ENCODE measurements at places on chromosomes 7 and 10.

DNA sequence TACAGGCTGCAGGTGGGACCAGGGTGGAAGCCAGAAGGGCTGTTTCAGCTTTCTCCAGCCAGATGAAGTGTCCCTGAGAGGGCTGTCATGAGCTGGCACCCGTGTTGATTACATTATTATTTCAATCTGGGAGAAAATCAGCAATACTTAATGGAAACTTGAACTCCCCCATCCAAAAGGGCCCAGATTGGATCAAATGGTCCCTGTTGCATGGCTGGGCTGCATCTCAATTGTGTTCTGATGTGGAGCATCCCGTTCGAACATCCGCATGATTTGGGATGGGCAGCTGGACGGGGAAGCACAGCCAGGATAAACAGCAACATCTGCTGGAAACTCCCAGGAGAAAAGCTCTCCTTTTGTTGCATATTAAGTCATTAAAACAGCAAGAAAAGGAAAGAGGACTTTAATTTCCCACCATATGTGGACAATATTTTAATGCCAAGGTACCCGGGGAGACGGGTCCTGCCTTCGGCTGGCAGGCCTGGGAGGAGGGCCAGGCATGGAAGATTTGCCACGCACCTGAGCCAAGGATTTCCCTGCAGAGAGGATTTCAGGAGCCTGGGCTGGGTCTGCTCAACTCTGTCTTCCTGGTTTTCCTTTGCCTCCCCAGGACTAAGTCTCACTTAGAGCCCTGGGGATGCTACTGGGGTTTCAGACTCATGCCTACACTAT lies 52.4 kb downstream of the NPTX2 start:
- no peak for DNase-seq

DNA sequence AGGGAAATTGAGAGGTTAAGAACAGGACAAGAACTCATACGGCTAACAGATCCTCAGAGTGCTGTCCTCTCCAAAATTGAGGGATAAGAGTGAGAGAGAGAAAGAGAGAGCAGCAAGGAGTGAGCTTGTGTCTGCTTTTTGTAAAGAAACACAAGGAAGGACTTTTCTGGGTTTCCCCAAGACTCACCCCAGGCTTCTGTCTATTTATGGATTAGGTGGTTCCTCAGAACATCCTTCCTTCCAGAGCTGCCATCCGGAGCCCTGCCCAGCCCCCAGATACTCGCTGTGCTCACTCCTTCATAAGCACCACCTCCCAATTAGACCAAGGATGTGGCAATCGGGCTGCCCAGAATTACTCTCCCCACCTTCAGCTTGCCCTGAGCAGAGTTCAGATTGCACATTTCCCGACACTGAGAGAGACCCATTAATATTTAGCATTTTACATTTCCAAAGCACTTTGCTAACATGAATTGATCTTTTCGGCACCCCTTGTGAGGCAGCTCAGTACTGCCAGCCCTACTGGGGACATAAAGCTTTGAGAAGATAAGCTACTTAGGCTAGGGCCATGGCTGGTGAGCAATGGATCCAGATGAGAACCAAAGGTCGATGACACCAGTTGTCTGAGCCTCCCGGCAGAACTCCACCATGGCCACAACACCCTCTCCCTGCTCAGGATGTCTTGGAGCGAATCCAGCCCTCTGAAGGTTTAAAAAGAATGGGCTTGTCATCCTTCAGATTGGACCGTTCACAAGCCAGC lies 19.2 kb upstream of the R3HCC1L start:
- DNase-seq, result no peak

- DNase-seq, result no peak
Observed at GRCh38 chr10:12022580-12023257, 19.9 kb downstream of the UPF2 start.

GRCh38 chr10:11322698-11323097 lies 288.8 kb downstream of the USP6NL start:
- no peak for DNase-seq

DNA sequence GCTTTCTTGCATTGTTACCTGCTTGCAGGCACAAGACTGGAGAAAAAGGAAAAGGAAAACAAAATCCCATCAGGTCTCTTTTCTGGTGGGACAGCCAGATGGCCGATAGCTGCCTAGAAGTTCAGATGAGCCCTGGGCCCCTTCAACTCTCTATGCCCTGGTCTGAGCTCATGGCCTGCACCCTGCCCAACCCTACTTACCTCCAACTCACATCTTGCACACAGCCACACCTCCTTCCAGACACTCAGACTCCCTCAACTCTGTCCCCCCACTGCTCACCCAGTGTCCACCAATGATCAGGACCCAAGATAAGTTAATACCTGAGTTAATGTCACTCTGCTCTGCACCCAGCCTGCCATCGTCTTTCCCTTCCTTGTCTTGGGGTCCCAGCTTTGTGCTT lies 10.9 kb downstream of the RBP3 start:
- DNase-seq, result no peak

DNA sequence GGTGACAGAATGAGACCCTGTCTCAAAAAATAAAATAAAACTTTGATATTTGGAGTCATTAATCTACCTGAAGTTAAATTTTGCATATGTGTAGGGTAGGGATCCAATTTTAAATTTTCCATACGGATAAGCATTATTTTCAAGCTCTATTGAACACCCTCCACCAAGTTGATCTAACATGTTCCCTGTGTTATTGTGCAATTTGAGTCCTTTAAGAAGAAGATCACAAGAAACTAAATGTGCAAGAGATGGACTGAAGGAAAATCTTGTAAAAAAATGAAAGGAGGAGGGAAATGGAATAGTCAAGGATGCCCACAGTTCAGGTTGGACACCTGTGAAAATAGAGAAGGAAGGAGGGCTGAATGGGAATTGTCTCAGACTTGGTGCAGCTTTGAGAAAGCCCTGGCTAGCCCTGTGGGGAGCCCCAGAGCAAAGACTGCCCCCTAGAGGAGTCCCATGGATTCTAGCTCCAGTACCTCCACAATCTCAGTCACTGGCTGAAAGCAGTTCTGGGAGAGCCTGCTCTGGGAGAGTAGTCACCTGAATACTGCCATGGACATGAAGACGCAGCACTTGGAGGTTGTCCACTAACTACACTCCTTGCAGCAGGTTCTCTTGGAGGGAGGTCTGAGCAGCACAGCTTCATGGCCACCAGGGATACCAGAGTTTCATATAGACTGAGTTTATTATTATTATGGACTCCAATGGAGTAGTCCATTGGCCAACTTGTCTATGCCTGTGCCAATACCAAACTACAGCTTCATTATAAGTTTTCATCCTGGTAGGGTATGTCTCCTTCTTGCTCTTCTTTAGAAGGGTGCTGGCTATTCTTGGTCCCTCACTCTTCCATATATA lies 5.7 kb upstream of the TIAL1 start:
- DNase-seq, result no peak

DNA sequence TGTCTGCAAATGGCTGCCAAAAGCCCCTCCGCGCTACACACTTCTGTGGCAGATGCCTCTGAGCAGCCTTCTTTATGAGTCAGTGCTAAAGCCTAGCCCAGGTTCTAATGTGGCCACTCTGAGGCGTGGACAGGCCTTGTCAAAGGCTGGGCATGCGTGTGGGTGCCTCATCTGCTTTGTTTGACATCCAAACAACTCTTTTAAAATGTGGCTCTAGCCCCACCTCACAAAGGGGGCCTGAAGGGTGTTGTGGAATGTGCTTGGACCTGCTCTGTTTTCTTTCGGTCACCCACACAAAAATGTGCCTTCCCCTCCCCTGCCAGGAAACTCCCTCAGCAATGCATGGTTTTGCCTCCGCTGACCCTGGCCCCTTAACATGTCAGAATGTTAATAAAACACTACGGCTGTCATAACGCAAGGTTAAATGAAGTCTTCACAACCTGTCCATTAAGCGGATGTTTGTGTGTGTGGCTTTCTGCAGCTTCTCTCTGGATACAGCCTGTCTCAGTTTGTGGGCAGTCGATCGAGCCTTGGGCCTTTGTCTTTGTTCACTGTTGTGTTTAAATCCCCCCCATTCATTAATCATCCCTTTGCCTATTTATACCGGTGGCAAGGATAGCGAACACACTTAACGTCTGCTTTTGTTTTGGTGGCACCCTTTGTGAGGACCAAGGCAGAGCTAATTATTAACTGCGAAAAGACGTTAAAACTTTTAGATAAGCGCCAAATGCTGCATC lies 718.9 kb downstream of the LRMDA start:
- no peak for DNase-seq

- DNase-seq, result peak; percentile 57
Observed at GRCh38 chr10:110226543-110226925, 19.1 kb downstream of the MXI1 start.

DNA sequence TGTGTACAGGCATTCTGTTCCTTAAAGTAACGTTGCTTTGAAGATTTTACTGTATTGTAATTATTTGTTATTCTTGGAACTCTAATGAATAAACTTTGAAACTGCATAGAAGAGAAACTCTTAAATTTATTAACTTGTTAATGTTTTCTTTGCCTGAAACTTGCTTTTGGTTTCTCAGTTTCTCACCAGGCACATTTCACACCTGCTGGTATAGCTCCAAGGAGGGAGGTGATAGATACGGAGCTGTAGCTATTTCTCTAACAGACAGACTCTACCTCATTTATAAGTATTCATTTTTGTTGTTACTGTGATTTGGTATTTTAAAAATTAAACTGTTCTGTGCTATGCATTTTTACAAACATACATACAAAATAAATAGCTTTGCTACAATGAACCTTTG lies 32.7 kb downstream of the R3HCC1L start:
- no peak for DNase-seq

DNA sequence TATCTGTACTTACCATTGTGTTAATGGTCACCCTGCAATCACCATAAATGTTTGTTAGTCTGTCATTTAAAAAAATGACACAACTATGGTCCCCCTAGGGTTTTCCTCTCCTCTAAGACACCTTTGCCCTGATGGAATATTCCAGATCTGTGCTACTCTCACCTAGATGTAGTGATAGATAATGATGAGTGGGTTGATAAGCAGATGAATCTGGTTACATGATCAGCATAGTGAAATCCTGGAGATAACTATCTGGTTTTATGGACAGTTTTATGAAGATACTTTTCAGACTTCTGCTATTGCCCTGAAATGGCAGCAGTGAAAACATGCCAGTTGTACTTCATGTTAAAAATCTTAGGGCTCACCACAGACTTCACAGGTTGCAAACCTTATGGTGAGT lies 152.4 kb downstream of the GATA3 start:
- DNase-seq, result no peak

- DNase-seq, result no peak
Observed at GRCh38 chr10:102554531-102554930, 50.8 kb downstream of the SUFU start.

GRCh38 chr7:142956951-142957623 lies 5.1 kb downstream of the KEL start:
- DNase-seq, result no peak

DNA sequence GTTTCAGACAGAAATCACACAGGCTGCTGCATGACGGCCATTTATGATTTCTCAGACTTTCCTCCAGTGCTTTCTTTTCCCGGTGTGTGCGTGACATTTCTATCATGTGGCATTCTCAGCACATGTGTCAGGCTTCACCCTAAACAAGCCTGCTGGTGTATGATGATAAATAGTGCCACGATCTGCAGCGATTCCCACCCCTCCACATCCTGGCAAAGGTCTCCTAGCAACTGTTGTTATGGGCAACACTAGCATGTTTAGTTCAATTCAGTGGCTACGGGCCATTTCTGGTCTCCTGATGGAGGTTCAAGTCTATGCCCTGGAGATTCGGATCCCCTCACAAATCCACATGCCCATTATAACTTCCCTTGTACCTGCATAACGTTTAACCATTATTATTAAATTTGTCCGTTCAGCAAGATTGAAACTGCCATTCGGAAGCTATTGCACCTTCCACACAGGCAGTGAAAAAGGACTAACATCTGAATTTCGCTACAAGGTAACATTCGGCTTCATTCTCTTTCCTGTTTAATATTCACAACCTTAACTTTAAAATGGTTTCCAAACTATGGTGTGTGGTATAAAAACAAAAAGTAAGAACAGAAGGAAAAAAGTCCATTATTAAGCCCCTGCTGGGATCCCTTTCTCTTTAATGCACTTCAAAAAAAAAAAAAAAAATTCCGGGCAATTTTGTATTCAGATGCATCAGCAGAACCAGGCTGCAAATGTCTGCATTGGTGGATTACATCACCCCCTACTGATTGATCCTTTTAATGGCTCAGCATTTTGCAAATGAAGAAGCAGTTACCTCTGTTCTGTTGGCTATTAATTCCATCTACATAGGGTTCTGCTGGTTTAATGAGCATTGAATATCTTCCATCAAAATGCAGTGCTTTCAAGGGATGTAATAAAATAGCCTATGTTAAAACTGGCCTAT lies 90.2 kb downstream of the FRMD4A start:
- DNase-seq, result no peak

DNA sequence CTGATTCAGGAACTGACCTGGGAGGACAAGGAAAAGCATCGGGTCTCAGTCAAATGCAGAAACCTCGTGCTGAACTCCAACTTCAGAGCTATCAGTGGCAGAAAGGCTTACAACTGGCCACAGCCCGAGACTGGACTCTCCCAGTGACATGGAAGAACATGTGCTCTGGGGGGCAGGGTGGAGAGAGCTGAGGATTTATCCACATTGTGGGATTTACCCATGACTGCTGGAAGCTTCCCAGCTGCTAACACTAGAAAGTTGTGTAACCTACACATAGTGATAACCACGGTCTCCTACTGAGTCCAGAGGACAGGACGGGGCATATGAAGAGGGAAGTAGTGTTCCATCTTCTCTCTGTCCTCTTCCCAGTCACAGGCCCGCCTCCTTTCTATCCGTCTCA lies 103.4 kb downstream of the ITIH5 start:
- no peak for DNase-seq

- DNase-seq, result no peak
Observed at GRCh38 chr10:80617807-80618206, 80.1 kb downstream of the SH2D4B start.

DNA sequence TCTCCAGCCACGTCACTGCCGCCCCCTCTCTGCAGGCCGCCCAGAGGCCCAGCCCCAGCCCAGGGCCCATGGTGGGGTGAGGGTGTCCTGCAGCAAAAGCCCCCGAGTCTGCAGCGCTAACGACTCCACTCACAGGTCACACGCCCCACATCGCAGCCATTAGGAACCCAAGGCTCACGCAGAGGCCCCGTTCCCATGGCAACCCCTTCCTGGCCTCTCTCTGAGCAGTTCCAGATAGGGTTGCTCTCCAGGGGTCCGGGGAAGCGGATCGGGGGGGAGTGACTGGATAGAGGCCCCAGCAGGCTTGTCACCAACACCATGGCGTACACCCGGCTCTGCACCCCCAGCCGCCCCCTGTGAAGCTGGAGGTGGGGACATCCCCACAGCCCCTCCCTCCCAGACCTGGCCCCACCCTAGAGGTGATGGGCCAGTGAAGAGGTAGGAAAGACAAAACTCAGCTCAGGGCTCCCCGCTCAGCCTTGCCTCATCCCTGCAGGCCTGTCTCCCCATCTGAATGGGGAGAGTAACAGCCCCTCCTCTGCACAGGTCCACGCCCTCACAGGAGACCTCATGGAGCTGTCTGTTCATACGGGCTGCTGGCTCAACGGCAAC lies 41.2 kb downstream of the TNRC18 start:
- no peak for DNase-seq

GRCh38 chr7:38452681-38453108 lies 178.5 kb downstream of the AMPH start:
- no peak for DNase-seq
